ENCODE measurements at places on chromosomes 12 and 14.

- DNase-seq: no peak
Measured at GRCh38 chr12:120532701-120533238, 1.4 kb upstream of the RNF10 start.

DNA sequence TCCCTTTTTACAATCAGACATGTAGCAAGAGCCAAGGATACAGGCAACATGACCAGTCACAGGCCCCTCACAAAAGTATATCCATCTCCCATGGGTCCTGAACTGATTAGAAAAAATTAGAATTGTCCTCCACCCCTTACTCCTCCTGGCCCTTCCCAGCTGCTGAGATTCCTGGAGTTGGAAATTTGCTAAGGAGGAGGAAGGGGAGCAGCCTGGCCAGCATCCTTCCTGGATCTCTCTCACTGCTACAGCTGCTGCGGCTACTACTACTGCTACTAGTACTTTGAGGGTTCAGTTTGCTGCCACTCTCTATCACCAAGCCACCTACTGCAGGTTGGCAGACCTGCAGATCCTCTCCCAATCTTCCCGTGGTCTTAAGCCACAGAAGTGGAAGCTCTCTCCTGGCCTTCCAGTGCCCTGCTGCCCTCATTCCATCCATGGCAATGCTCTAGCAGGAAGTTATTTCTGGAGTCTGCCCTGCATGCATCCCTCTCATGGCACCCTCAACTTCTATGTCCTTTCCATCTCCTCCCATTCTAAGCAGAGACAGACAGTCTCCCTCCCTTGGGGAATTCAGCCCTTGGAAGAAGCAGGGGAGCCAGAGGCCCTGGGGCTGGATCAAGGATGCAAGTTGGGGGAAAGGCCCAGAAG is 1.0 kb downstream of the ITGA7 start:
- DNase-seq: no peak

DNA sequence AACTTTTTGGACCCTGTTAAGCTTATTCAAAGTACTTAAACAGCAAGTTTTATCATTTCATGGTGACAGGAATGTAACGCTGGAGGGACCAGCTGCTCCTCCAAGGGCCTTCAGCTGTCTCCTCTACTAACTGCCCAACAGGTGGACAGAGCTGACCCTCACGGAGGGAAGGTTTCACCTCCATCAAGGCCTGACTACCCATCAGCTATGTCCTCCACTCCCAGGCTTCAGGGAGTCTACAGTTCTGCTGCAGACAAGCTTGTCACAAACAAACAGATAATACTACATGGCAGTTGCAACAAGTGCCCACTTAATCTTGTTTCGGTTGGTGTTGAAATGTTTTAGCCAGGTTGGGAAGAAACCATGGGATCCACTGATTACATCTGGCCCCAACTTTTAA is 175.1 kb downstream of the TTC7B start:
- no peak for DNase-seq

GRCh38 chr12:52300796-52301691 is 9.7 kb upstream of the KRT81 start:
- DNase-seq: no peak

DNA sequence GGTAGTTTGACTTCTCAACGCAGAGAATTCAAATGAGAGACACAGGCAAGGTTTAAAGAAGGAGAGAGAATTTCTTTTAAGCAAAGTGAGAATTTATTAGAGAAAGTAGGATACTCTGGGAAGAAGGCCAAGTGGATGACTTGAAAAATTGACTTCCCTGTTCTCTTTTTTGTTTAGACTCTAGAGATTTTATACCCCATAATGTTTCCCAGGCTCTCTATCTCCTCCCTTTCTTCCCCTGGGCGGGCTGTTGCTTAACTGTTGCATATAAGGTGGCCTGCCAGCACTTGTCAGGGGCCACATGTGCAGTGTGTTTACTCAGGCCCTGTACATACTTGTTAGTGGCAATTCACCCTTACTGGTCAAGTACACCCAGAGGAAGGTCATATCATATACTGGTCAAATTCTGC is 403.7 kb downstream of the SLC6A15 start:
- no peak for DNase-seq

GRCh38 chr14:38851111-38851510 is 251.9 kb downstream of the SEC23A start:
- no peak for DNase-seq

DNA sequence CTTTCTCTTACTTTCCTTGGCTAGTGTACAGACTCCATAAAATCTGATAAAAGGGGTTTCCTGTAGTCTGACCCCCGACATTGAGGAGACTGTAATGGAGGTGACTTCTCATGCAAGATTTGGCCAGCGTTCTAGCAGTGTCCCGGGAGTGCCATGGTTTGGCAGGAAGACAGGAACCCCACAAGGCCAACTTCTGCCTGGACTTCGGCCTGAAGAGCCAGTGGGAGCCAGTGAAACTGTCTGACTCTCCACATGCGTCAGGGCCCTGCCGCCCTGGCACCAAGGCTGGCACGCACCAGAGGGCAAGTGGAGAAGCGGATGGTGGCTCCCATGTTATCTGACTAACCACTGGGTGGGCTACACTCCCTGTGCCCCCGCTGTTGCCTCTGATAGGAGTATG is 70.5 kb downstream of the TMEM260 start:
- DNase-seq: no peak

GRCh38 chr14:93970585-93970964 is 5.8 kb downstream of the ASB2 start:
- DNase-seq: peak; percentile 81

- no peak for DNase-seq
Measured at GRCh38 chr14:90625445-90625844, 190.8 kb downstream of the TTC7B start.

- peak; percentile 44 for DNase-seq
Measured at GRCh38 chr12:25382311-25383106, 131.8 kb upstream of the KRAS start.
